ENCODE measurements at places on chromosomes 3 and 15.

- DNase-seq, result no peak
Measured at GRCh38 chr3:112375117-112375516, 42.2 kb downstream of the CD200 start.

DNA sequence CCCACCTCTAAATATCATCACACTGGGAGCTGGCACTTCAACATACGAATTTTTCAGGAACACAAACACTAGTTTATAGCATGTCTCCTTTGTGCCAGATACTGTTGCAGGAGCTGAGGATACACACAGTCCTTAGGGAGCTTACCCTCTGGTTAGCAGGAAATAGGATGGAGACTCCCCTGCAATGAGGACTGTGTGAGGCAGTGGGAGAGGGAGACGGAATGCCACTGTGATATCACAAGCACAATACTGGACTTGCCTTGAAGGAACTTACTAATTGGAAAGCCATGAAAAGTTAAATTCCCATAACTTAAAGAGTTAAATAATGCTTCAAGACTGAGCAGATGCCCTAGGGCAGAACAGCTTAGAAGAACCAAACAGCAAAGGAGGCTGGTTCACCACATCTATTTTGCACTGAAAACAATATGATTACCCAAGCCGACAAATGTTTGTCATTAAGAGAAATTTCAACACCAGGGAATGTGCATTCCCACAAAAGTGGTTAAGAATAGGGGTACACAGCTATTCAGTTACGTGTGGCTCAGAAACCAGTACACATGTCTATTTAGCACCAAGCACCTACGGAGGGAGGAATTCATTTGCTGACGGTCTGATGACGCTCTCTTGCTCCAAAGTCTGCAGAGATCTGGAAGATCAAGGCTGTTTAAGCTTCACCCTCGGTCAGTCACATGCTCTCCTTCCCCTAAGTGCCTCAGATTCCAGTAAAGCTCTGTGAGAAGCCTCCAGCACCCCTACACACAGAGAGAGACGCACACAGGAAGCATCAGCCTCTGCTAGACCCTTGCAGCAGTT, 5.2 kb downstream of the TBC1D2B start:
- DNase-seq, result peak; percentile 81

- DNase-seq, result no peak
Measured at GRCh38 chr15:72116731-72117485, 1.0 kb downstream of the MYO9A start.

DNA sequence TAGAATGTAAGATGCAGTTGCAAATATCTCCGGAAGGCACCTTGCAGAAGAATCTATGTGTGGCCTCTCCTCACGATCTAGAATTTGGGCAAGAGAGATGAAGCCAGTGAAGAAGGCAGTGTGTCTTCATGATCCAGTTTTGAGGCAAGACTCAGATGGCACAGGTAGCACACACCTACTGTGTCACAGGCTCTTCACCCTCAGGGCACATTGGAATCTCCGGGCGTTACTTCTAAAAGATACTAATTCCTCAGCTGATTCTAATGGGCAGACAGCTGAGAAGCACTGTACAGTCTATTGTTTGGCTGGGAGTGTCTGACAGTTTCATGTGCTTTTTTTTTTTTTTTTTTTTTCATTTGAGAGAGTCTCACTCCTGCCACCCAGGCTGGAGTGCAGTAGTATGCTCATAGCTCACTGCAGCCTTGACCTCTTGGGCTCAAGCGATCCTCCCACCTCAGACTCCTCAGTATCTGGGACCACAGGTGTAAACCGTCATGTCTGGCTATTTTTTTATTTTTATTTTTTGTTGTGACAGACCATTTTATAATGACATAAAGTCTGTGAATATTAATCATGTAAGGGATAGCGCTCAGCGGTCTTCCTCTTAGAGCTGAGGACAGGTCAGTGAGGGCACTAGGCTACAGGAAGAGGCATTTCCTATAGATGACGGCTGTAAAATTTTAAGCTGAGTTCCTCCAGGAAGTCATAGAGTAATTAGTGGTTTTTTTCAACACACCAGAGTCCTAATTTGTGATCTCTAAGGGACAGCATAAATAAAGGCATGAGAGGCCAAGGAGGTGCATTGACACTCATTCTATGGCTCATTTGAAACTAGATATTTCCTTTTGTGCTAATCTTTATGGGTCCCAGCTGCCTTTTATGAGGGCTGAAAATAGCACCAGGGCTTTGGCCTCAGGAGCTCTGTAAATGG, 4.0 kb downstream of the C3orf52 start:
- DNase-seq, result no peak

- DNase-seq, result no peak
Measured at GRCh38 chr3:167304077-167304476, 76.0 kb downstream of the ZBBX start.

GRCh38 chr3:189305412-189305811, 133.6 kb downstream of the TPRG1 start:
- no peak for DNase-seq

GRCh38 chr3:158355623-158356588, 215.1 kb upstream of the MLF1 start:
- no peak for DNase-seq

- DNase-seq, result no peak
Measured at GRCh38 chr15:38768970-38769369, 204.4 kb upstream of the RASGRP1 start.

- DNase-seq, result no peak
Measured at GRCh38 chr15:45670511-45670910, 35.7 kb downstream of the SQOR start.

DNA sequence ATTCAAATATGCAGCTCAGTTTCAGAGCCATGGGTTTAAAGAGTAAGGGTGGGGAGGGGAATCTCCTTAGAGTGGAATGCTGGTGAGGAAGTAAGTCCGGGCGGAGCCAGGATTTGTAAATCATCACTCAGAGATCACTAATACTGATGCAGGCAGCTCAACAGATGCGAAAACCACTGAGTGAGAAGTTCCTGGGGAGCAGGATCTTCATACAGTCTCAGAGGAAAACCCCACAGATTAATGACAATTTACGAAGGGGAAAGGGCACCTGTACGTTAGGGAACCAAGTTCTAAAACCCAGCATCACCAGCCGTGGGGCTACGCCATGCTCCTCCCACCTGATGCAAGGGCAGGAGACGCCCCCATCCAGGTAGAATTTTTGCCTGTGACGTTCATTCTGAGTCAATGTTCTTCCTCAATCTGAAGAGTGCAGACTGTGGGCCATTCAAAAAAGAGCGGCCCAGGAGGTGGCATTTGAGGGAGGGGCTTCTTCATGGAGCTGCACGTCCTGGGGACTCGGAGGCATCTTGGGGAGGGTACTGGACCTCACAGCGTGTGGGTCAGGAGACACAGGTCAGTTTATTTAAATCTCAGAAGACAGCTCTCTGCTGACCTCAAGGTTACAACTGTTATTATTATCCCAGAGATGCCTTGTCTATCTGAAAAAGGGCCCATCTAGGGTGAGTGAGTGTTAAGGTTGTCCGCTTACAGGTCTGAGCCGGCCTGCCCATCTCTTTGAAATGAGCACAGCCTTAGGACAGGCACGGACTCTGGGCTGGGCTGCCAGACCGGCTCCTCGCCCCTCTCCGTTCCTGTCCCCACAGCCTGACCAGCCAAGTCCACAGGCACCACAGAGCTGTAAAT, 228.0 kb downstream of the XXYLT1 start:
- no peak for DNase-seq

- DNase-seq, result no peak
Measured at GRCh38 chr3:13587442-13587841, 38.5 kb downstream of the FBLN2 start.

DNA sequence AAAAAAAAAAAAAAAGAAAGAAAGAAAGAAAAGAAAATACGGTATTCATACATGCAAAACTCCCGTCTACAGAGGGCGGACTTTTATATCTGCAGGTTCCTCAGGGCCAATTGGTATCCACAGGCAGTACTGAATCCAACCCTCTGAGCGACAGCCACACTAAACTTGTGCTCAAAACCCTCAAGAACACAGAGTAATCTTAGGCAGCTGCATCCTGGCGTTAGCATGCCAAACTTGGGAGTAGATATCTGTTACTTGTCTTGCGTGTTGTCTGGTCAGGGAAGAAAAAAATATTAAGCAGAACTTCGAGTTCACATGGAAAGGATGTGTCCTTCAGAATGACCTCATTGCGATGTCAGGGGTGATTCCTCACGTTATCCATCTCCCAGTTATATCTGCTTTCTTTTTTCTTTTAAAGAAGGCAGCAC, 12.8 kb downstream of the SNAP23 start:
- no peak for DNase-seq

DNA sequence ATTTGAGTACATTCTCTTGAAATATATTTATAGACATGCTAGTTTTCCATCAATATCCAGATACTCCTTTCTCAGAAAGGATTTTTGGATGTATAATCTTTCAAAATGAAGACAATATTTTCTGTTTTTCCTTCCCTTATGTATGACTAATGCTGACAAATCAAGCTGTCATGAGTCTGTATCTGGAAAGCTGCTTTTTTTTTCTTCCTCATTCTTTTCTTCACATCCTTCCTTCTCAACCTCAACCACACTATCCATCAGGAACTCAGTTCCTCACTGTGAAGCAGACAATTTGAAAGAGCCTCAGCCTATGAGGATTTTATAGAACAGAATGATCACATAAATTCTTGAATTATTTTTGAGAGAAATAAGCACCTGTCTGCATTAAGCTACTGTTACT, 335.9 kb upstream of the EPHA6 start:
- no peak for DNase-seq

- DNase-seq, result no peak
Measured at GRCh38 chr3:147417551-147418295, 8.6 kb downstream of the ZIC1 start.

- DNase-seq, result no peak
Measured at GRCh38 chr3:72299321-72299802, 514.4 kb upstream of the PROK2 start.

GRCh38 chr3:26118165-26118564, 328.3 kb downstream of the OXSM start:
- no peak for DNase-seq

DNA sequence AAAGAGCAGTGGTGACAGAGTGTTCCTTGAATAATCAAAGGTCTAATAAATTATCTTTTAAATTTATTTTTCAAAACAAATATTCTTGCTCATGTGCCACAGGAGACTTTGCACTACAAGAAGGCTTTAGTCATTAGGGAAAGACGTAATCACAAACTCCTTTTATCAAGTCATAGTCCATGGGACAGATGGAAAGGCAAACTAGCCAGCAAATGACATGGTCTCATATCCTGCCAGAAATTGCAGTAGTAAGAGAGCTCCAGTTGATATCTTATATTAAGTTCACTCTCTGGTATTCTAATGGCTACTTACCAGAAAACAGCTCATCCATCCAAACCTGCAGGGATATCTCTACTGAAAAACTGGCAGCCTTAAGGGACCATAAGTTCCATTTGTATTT, 225.0 kb upstream of the TP63 start:
- no peak for DNase-seq
